ENCODE measurements at places on chromosomes 12 and 14.

DNA sequence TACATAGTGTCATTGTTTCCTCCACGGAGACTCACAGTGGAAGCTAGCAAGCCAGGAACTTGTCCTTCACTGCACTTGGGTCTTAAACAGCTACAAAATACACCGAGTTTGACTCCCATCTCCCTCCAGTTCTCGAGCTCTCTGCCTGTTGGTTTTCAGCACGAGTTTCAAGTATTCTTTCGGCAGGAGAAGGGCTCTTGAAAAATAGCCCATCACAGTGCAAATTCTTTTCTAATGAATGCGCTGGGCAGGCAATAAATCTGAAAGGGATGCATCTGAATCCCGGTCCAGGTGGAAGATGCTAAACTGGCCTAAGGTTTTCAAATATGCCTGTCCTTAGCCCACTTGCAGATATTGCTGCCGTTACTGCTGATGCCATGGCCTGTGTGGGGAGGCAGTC lies 173.9 kb downstream of the CACNA1C start:
- DNase-seq: no peak

GRCh38 chr14:102810523-102810922 lies 33.3 kb downstream of the TRAF3 start:
- DNase-seq: no peak

- no peak for DNase-seq
Measured at GRCh38 chr12:91142221-91142631, 30.9 kb upstream of the LUM start.

GRCh38 chr14:31955936-31956579 lies 121.0 kb upstream of the ARHGAP5 start:
- no peak for DNase-seq

DNA sequence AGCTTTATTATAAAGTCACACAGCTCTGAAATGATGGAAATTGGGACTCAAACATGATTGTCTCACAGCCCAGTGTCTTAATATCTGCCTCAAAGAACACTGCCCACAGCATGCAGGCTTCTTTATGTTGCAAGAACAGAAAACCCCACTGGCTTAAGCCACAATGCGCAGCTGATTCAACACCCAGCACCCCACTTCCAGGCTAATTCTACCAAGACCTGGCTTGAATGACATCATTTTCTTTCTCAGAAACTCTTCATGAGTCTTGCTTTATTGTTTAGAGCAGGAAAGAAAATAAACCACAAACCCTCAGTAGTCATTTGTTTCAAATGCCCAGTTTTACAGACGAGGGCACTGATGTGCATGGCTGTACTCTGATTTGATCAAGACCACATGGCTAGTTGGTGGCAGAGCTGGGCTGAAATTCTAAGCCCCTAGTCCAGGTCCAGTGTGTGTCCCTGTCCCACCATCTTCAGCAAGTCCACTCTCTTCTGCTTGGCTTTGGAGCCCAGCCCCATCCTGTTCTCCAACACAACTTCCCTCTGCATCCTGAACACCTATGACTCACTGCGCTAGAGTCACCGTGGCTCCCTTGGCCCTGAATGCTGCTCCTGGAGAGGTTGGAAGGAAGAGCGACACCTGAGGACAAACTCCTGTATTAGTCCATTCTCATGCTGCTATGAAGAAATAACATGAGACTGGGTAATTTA lies 50.3 kb upstream of the SRSF5 start:
- DNase-seq: no peak

DNA sequence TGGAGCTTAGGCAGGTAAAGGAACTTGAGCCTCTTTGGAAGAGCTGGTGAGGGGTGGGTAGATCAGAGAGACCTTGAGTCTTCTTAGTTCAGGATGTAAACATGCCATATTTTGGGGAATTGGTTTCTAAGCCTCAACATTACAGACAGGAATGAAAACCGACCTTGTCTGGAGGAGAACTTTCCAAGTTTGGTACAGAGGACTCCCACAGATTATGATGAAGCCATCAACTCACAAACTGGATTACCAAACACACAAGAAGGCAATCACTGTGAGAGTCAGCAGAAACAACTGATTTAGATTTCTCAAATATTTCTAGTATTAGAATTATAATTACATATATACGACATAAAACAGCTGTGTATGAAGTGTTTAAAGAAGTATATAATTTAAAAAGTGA lies 22.3 kb upstream of the AMN1 start:
- DNase-seq: no peak

DNA sequence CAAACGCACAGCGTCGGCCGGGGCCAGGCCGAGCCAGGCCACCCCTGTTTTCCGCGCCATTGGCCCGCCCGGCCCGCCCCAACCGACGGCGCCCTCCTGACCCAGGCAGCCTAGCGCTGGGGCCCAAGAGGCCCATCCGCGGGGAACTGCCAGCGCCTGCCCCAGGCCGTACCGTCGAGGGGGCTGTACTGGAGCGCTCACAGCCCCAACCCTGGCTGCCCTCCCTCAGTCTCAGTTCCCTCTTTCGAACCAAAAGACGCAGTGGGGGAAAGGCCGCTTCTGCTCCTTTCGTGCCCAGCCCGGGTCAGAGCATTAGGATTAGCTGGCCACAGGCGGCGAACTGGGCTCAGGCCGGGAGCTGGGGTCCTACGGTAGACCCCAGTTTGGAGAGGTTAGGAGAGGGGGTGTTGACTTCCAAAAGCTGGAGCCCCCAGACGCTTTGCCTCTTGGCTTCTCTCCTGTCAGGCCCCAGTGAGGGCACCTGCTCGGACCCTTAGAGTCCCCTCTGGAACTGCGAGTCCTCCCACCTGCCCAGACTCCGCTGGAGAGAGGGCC lies 1.9 kb downstream of the NKX2-1 start:
- DNase-seq: no peak

DNA sequence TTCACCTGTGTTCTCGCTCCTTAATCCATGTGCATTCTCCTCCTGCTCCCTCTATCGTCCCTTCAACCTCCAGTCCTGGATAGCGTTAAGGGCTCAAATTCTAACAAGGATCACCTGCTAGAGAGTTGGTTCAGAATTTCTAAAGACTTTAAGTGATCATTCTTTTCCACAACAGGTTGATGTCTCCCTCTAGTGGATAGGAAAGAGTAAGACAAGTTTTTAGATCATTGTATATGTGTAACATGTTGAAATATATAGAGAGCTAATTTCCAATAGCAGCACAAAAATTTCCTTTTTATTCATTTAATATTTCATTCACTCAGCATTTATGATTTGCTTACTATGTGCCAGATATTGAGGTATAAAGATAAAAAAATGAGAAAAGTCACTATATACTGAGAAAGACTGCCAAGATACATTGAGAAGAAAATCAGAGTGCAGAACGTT lies 9.3 kb upstream of the ESR2 start:
- no peak for DNase-seq

- no peak for DNase-seq
Measured at GRCh38 chr12:75447691-75448393, 32.7 kb upstream of the GLIPR1 start.

DNA sequence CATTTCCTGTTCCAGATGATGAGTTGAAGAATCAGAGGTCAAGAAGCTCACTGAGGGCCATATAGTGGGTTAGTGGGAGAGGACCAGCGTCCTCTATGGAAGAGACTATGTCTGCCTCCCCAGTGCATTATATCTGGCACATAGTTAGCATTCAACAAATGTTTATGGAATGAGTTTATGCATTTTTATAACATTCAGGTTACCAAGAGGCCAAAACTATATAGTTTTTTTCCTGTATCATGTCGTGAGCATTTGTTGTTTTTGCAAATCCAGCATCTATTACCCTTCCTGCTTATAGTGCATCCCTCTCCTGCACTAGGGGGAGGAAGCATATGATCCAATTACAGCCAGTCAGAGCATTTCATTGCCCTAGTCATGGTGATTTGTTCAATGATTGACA lies 60.6 kb downstream of the SUDS3 start:
- DNase-seq: no peak

DNA sequence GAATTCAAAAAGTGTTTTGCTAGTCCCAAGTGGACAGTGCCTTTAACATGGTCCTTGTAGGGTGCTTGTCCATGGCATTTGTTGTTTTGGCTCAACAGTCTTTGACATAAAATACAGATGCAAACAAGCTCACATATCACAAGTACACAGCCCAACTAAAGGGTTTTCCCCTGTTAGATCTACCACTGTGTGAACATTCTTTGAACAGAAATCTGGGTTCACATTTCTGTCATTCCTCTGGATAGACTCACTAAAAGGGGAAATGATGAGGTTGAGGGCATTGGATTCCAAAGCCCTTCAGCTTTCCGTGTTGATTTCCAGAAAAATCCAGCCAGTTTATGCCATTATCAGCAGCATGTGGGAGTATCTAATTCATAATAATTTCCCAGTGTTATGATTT lies 54.1 kb downstream of the EP400 start:
- DNase-seq: no peak

DNA sequence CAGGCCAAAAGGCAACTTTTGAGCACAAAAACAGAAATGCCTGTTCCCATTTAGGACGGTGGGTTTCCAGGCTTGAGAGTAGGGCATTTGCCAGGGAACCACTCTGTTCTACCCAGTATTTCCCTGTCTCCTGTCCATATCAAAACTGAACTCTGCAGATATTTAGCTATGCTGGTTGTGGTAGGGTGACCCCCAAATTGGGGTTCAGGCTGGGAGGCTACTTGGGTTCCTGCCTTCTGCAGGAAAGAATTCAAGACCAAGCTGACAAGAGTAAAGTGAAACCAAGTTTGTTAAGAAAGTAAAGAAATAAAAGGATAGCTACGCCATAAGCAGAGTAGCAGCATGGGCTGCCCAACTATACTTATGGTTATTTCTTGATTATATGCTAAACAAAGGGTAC lies 3.6 kb upstream of the BLTP3B start:
- no peak for DNase-seq

GRCh38 chr12:75289753-75290152 lies 40.4 kb downstream of the CAPS2 start:
- no peak for DNase-seq

DNA sequence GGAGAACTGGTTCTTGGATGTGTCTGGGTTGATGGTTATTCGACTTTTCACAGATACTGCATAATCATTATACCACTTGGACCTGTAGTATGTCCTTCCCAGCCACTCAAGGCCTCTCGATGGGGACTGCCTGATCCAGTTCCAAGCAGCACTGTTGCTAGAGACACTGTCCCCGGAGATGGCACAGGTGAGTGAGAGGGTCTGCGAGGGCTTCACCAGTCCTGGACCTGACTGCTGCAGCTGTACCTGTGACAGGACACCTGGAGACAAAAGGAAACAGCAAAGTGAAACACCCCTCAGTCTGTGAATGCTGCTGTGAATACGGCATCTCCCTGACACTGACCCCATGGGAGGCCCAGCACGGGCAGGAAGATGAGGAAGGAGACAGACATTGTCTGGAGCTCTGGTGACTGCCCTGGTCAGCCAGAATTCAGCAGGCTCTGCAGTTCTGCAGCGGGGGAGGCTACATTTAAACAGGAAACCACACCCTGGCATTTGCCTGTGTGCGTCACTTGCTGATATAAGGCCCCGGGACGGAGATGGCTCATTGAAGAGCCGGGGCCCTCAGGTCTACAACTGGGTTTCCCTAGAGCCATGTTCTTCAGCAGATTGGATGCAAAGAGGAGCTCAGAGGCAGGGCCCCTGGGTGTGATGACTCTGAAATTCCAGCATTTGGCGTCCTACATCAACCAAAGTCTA lies 413.6 kb downstream of the TMEM121 start:
- no peak for DNase-seq

DNA sequence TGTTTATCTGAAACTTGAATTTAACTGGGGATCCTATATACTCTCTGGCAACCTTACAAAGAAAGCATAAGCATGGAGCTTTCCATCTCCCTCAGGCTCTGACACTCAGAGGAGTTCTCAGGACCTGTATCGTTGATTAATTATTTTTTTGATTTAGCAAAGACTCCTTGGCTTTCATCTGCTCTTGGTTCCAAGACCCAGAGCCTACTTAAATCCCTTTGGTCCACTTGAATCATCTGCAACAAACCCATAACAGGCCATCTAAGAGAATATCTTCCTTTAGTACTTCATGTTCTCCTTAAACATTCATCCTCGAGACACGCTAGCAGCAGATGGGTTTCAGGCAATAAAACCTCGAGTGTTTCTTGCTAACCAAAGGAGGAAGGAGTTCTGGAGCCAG lies 85.4 kb downstream of the ZFP36L1 start:
- DNase-seq: no peak

- DNase-seq: no peak
Measured at GRCh38 chr12:6852651-6853354, 853 bp downstream of the USP5 start.

GRCh38 chr12:124569375-124570148 lies 2.1 kb upstream of the NCOR2 start:
- DNase-seq: no peak

- DNase-seq: no peak
Measured at GRCh38 chr12:88113871-88114270, 28.0 kb downstream of the CEP290 start.

GRCh38 chr14:104157016-104157928 lies 18.9 kb downstream of the KIF26A start:
- DNase-seq: no peak

DNA sequence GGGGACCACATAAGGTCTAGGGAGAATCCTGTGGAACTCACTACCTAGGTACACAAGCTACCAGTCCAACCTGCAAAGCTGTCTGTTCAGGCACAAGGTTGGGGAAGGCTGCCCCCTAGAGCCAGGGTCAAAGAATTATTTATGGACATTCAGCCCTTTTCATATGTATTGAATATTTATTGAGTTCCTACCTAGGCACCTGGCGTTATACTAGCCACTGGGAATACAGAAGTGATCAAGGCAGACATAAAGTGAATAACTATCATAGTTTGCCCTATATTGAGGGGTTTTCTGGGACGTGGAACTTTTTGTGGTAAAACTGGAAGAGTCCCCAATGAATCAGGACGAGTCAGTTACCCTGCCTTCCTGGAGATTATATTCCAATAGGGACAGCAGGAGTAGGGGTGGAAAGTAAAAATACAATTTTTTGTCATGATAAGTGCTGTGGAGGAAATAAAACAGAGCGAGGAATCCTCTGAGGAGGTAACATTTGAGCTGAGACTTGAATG lies 5.8 kb upstream of the SLC48A1 start:
- DNase-seq: peak; percentile 52

- DNase-seq: no peak
Measured at GRCh38 chr14:77375973-77376770, 722 bp downstream of the TMED8 start.

DNA sequence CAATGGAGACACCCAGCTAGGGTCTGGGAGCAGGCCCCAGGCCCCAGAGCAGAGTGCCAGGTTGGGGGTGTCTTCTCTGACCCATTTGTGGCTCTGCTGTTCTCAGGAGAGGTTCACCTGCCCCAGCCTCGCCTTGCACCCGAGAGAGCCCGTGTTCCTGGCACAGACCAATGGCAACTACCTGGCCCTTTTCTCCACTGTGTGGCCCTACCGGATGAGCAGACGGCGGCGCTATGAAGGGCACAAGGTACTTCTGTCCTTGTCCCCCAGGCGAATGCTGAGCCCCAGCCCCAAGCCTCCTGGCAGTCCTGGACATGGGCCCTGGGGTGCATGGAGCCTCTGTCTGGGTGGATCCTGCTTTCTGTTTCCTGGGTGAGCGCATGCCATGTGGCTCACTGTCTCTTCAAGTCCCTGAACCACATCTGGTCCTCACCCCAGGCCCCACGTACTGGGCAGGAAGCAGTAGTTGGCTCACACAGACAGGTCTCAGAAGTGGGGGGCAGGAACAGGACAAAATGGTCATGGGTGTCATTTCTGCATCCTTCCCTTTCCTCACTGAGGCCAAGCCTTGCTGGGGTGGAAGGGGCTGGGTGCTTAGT lies 58.2 kb downstream of the BEGAIN start:
- DNase-seq: no peak

GRCh38 chr14:49896966-49897365 lies 4.1 kb downstream of the ARF6 start:
- DNase-seq: no peak

GRCh38 chr12:58419196-58419760 lies 477.9 kb downstream of the ATP23 start:
- DNase-seq: no peak
